ENCODE measurements at places on chromosomes 7 and 10.

DNA sequence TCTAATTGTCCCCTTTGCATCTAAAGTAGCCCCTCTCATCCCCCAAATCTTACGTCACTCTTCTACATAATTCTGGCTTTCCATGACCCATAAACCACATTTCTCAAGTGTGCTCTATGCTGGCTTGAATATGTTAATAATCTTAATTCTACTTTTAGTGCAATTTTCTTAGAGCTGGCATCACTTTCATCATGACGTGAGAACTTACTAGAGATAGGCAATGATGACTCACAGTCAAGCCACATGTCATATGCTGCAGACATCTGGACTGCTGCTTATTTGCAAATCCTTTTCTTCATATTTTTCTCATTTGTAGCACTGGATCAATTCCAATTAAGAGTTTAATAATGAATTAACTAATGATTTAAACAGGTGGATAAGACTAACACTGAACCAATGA is 260.7 kb upstream of the PRKCQ start:
- DNase-seq: no peak

DNA sequence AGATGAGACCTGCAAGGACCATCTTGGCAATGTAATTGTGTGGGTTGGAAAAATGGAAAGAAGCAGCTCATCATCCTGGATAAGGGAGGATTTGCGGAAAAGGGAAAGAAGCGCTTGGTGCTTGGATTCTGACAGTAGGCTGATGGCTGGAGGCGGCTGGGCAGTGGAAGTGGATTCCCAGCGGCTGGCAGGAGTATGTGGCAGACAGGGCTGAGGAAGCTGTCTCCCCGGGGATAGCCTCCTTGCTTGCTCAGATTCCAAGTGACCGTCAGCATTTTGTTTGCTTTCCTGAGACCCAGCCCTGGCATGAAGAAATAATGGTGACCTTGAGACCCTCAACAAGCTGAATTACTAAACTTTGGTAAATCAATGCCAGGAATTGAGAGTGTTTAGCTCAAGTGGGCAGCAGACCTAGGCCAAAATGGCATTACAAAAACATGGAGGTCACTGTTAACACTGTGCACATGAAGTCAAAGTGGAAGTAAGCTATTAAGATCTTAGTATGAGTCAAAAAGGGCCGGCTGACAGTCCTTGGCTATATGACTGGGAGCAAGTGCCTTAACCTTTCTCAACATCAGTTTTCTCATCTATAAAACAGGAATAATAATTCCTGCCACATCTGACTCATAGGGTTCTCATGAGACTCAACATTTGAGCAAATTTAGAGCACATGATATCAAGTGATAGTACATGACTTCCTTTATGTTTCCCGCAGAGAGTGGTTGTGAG is 21.3 kb downstream of the SLC25A28 start:
- DNase-seq: no peak

DNA sequence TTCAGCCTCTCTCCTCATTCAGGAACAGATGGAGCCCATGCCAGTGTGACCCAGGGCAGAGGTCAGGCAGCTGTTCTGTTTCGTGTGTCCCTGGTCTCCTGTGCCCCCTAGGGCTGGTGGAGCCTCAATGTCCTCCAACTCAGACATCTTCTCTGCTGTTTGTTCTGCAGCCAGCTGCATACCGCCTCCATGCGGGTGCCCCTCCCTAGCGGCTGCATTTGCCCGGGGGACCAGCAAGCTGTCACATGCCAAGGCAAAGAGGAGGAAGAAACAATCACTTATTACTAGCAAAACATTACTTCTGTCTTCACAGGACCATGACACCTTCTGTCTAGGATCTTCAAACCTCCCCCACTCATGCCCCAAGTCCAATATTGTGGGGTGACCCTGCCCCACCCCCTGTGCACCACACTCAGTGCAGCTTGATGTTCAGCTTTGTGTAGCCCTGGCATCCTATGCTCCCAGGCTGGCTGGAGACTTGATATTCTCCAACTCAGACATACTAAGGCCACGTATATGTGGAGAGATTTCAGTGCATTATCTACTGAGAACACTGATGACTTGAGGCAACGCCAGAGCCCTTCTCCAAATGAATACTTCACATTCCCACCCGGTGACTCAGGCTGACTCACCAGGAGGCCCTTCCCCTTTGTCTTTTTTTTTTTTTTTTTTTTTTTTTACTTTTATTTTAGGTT is 188.9 kb downstream of the SKIDA1 start:
- peak; percentile 27 for DNase-seq

DNA sequence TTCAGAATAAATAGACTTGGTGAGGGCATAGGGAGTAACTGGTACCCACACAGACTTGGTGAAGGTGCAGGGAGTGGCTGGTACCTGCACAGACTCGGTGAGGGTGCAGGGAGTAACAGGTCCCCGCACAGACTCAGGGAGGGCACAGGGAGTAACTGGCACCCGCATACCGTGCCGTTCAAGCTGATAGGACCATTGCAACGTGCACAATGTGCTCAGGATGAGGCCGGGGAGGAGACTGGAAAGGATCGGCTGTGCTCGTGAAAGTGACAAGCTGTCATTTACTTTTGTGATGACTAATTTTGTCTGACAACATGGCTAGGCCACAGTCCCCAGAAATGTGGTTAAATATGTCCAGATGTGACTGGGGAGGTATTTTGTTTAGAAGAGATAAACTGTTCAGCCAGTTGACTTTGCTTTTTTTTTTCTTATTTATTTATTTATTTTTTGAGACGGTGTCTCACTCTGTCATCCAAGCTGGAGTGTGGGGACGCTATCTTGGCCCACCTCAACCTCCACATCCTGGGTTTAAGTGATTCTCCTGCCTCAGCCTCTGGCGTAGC is 76.2 kb upstream of the NMT2 start:
- DNase-seq: no peak

DNA sequence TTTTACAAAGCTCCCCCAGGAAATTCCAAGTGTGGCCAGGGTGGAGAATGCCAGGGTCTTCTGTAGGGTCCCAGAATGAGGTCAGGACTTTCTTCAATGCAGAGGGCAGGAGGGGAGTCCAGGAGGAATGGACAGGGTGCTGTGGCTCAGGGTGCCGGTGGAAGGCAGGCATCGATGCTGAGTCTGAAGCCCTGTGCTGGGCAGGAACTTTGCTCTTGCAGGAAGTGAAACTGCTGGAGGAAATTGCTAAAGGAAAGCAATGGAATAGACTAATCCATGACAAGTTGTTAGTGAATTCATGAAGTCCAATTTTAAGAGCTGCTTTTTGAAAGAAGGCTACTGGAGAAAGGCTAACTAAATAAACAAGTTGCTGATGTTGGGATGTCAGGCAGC is 14.8 kb downstream of the PTPRE start:
- no peak for DNase-seq

GRCh38 chr10:528173-529165 is 161.0 kb downstream of the DIP2C start:
- no peak for DNase-seq

GRCh38 chr7:143914938-143915652 is 13.1 kb upstream of the TCAF1 start:
- DNase-seq: no peak

GRCh38 chr7:25913598-25914224 is 238.3 kb upstream of the NFE2L3 start:
- no peak for DNase-seq

DNA sequence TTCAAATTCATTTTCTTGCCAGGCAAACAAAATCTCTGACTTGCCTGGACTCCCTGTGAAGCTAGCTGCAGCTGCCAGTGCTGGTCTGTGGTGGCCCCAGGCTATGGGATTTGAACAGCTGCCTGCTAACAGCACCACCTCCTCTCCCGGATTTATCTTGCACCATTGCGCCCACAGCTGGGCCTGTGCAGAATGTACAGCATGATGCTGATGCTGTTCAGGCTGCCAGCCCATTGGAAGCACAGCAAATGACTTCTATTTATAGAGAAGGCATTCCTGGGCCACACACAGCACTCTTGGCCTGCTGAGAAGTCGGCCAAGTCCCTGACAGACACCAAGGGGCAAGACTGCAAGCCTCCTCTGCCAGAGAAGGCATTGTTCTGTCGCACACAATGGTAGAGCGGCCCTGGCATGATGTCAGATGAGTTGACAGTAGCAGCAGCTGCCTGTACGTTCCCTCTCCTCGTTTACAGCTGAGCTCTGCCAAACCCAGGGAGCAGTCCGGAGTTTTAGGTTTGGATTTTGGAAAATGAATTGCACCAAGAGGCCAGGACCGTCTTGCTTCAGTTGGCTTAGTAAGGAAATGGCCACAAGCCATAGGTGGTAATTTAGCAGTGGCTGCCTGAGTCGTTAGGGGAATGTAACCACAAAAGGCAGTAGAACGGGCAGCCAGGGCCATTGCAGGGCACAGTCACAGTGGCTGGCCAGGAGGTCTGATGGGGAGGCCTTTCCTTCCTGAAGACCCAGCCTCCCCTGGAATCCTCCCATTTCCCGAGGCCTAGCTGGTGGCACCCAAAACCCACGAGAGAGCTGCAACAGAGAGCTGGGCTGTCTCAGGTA is 38.5 kb downstream of the MTURN start:
- no peak for DNase-seq
